ENCODE measurements at places on chromosomes 6 and 20. TPM values are rescaled to one million over a fixed set of nuclear protein-coding genes. Genes with fewer than 3 reads are reported as not detected.

DNA sequence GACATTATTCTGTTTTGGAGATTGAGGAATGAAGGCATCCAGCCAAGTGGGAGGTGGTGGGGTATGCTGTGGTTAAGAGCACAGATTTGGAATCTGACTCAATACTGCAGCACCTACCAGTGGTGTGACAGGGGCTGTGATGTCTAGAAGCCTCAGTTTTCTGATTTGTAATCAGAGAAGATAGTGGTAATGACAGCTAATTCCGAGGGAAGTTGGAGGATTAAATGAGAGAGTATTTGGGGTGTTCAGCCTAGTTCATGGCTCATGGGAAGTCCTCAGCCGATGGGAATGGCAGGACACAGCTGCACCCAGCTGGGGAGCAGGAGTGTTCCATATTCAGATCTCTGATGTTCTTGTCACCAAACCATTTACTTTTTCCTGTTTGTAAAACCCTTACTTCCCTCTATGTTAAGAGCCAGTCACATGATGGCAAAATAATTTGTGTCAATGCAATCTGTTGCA, 9.3 kb downstream of the SLC9A8 start:
- DNase-seq, result peak; percentile 94

DNA sequence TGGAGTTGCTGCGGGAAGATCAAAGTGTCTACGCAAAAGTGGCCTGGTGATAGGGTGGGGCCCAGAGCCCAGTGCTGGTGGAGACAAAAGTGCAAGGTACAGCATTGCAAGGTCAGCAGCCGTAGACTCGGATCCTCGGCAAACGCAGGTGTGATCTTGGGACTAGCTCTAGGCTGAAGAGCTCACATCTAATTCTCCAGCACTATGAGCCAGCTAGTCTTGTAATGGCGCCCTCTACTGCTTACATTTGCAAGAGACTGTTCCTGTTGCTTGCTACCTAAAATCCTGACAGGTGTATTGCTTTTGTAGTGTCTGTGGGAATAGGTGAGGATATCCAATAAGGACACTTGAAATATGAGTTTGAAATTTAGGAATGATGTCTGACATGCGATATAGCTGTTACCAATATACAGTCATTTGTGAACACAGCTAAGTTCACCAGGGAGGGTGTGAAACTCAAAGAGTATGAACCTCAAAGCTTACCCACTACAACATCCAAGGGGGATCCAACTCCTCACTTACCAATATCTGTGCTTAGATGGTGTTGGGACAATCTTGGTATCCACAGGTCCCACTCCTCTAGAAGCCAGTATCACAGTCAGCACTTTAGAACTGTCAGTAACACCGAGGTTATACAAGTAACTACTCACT, 58.4 kb downstream of the PDE7B start:
- DNase-seq, result peak; percentile 36

- DNase-seq, result no peak
Measured at GRCh38 chr6:16067568-16067967, 61.3 kb upstream of the MYLIP start.

GRCh38 chr6:29005183-29005885, at the start of gene ZNF311:
ZNF311 (minus strand) TSS chr6:29005315; CDS start chr6:29003954, 1,361 bp downstream.
- peak; percentile 67 for DNase-seq

- DNase-seq, result no peak
Measured at GRCh38 chr6:135250234-135250633, 69.1 kb downstream of the MYB start.

DNA sequence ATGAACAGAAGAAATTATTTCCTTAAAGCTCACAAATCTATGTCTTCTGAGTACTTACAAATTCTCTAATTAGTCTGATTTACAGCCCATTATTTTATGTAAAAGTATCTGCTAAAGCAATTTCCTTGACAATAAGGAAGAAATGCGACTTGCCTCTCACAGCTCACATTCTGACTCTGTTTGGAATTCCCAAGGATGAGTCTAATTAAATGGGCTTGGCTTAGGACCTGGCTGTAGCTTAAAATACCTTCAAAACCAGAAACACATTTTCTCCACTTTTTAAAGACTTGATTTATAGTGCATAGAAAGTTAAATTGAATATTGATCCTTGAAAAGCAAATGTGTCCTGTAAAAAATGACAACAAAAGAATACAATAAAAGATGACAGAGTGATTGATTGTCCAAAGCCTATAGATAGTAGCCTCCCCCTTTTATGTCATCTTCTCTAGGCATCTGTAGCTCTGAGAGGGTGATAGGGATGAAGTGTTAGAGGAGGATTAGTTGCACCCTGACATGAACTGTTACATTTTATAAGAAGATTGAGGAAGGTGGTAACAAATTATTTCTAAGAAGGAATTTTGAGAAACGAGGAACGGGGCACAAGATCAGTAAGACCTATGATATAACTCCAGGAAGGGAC, 118.9 kb downstream of the MACROD2 start:
- no peak for DNase-seq

DNA sequence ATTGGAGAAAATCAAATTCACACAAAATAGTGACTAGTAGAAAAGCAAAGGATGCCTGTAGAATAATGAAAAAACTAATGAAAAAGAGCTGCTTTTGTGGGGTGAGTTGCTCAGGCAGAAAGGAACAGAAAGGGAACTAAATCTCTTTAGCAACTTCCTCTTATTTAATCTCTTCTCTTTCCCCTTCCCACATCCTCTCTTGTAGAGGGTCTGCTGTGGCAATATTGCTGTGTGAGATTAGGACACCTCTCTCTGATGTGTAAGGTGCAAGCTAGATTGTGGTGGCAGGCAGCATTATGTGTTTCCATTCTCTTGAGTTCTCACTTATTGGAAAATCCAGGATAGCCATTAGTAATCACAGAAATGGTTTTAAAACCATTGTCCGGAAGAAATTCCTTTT, 49.7 kb downstream of the SYNE1 start:
- DNase-seq, result no peak

DNA sequence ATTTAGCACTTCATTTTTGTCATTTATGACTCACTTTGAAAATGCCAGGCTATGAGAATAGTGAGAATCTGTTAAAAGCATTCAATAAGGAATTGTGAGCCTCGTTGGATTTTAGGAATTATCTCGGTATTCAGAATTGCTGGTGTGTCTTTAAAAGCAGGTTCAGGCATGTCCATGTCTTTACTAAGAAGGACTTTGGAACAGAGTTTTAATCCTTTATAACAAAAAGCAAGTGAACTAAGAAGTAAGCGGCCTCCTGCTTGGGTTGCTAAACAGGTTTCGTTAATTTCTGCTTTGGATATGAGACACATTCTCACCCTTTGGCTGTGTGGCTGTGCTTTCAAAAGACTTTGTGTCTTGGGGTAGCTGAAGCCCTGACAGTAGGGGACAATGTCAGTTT, 74.9 kb downstream of the IGF2R start:
- DNase-seq, result no peak

- DNase-seq, result peak; percentile 75
Measured at GRCh38 chr6:154868143-154868594, 126.9 kb upstream of the TIAM2 start.

GRCh38 chr6:14206391-14206790, 88.8 kb downstream of the CD83 start:
- DNase-seq, result no peak

- DNase-seq, result no peak
Measured at GRCh38 chr20:53352727-53353440, 240.8 kb downstream of the ZNF217 start.

C6orf163 gene
- 0.10 TPM for total RNA-seq

OGFR gene
- total RNA-seq, result 29.1 TPM
